Neural crest cell (in vitro differentiated cells): ENCODE measurements at places on chromosomes 2 and 18. TPM values are rescaled to one million over a fixed set of nuclear protein-coding genes. Genes with fewer than 3 reads are reported as not detected.

The ESCO1 gene
- total RNA-seq: 15.7 and 16.4 TPM in 2 replicates

The SLC16A14 gene
- total RNA-seq: 13.0 and 14.2 TPM in 2 replicates

The SERPINB5 gene
- not detected in 2 replicates for total RNA-seq

GRCh38 chr2:238294393-238295143 lies 6.2 kb upstream of the PER2 start:
- no peak for DNase-seq
- H3K27ac ChIP-seq: no peak overlapping the region
- H3K4me3 ChIP-seq: no peak overlapping the region

DNA sequence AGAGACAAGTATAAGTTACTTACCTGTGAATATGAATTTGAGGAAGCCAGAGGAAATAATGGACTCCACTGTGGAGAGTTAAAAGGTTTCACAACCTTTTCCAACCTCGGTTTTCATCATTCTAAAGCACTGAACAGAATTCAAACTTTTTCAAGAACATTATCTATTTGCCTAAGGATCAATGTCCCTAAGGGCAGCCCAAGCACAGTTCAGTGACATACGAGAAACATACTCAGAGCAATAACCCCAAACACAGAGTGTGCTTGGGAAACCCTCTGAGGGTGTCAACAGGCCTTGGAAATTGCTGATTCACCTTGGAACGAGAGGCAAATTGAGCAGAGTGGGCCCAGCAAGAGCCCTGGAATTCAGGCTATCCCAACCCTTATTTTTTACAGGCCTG lies at the start of gene ABCB11:
ABCB11 (minus strand) TSS at position 123 of the 400 bp plus-strand sequence. CDS start 13,199 bp downstream, outside the sequence.
- H3K27ac ChIP-seq: no peak within 1 kb of the TSS
- no peaks in the 10 kb centered on the region for H3K36me3 ChIP-seq
- H3K4me3 ChIP-seq: no peak within 1 kb of the TSS
- DNase-seq: no peak

- peaks cover 8% of the 10 kb centered on the region for H3K4me1 ChIP-seq
- no peak for DNase-seq
- H3K27ac ChIP-seq: no peak overlapping the region
- no peaks in the 10 kb centered on the region for H3K27me3 ChIP-seq
Observed at GRCh38 chr18:8124232-8125146, 484.7 kb upstream of the RAB12 start.

DNA sequence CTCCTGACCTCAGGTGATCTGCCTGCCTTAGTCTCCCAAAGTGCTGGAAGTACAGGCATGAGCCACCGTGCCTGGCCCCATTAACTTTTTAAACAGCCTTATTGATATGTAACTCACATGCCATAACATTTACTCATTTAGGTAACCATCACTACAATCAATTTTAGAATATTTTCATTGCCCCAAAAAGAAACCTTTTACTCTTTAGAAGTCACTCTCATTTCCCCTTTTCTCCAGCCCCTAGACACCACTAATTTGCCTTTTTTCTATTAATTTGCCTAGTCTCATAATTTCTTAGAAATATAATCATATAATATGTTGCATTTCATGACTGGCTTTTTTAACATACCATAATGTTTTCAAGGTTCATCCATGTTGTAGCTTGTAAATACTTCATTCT lies 57.2 kb upstream of the TACR1 start:
- H3K36me3 ChIP-seq: no peaks in the 10 kb centered on the region
- DNase-seq: no peak
- no peaks in the 10 kb centered on the region for H3K4me1 ChIP-seq
- no peak overlapping the region for H3K4me3 ChIP-seq
